Aorta (tissue), 5 donors: ENCODE measurements at places on chromosomes 5 and 9. TPM values are rescaled to one million over a fixed set of nuclear protein-coding genes. Genes with fewer than 3 reads are reported as not detected.

DNA sequence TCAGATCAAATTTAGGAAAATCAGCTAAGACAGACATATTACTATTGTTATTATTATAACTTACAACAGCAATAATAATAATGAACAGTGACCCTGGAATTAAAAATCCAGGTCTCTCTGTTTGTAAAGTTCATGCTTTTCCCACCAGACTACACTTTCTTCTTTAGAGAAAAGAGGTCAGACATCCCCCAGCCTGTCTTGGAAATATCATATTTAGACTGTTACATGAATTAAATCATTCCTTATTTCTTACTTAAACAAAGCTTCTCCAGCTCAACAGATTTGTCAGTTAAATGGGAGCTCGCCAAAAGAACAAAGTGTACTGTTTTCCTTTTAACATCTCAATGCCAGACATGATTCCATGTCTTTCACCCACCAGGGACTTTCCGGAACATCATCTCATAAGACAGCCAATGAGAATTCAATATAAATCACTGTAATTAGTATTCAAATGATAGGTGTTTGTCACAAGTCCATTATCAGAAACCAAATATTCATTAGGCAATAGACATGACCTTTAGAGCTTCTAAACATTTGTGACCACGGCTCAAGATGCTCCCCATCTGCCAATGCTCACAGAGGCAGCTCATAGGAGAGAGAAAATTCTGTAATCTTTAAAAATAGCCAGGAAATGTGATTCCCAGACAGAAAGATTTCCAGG lies 351.9 kb downstream of the ENC1 start:
- no peaks in the 10 kb centered on the region for H3K36me3 ChIP-seq
- no peak for DNase-seq
- no peaks in the 10 kb centered on the region for H3K27me3 ChIP-seq
- H3K4me1 ChIP-seq = peaks cover 5% of the 10 kb centered on the region
- no peak overlapping the region for H3K27ac ChIP-seq
- no peak overlapping the region for H3K4me3 ChIP-seq

The RANBP6 gene
- 14.0 TPM for total RNA-seq

DNA sequence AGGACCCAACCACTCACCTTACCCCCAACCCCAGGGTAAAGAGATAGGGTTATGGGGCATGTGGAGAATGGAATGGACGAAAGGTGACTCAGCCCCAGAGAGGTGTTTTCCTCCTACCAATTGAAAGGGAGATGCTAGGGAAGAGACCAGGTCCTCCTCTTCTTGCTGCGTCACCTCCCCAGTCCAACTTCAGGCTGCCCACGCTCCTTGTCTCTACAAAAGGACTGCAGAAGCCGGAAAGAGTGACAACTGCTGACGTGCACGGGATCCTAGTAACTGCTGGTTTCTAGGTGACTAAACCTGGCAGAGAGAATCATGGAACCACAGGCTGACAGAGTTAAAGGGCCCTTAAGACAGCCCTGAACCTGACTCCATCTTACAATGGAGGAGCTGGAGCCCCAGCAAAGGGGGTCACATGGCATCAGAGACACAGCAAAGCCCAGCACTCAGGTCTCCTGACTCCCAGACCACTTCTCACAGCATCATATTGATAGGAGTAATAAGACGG lies 2.2 kb downstream of the GPX3 start:
- DNase-seq = peak; percentile 83
- no peaks in the 10 kb centered on the region for H3K4me1 ChIP-seq
- H3K27ac ChIP-seq = peak overlapping the region; percentile 97
- H3K4me3 ChIP-seq = no peak overlapping the region
- H3K36me3 ChIP-seq = no peaks in the 10 kb centered on the region

- H3K4me3 ChIP-seq = no peak overlapping the region
- DNase-seq = no peak
- no peaks in the 10 kb centered on the region for H3K36me3 ChIP-seq
- H3K27ac ChIP-seq = no peak overlapping the region
These were observed 122.9 kb upstream of the IL12B start for GRCh38 chr5:159453209-159453608.

- no peaks in the 10 kb centered on the region for H3K4me1 ChIP-seq
- peak overlapping the region; percentile 80 for H3K4me3 ChIP-seq
- no peak overlapping the region for H3K27ac ChIP-seq
- DNase-seq = no peak
- no peaks in the 10 kb centered on the region for H3K36me3 ChIP-seq
- H3K27me3 ChIP-seq = no peaks in the 10 kb centered on the region
These were observed 694 bp upstream of the PHPT1 start for GRCh38 chr9:136848393-136849037.

- no peak overlapping the region for H3K4me3 ChIP-seq
- no peaks in the 10 kb centered on the region for H3K4me1 ChIP-seq
- no peak overlapping the region for H3K27ac ChIP-seq
These were observed 39.9 kb downstream of the EDIL3 start for GRCh38 chr5:84344788-84345187.

GRCh38 chr9:129548571-129549135 lies 72.2 kb downstream of the C9orf50 start:
- no peaks in the 10 kb centered on the region for H3K36me3 ChIP-seq
- H3K4me3 ChIP-seq = no peak overlapping the region
- no peaks in the 10 kb centered on the region for H3K27me3 ChIP-seq
- peak overlapping the region; percentile 95 for H3K27ac ChIP-seq
- no peaks in the 10 kb centered on the region for H3K4me1 ChIP-seq

DNA sequence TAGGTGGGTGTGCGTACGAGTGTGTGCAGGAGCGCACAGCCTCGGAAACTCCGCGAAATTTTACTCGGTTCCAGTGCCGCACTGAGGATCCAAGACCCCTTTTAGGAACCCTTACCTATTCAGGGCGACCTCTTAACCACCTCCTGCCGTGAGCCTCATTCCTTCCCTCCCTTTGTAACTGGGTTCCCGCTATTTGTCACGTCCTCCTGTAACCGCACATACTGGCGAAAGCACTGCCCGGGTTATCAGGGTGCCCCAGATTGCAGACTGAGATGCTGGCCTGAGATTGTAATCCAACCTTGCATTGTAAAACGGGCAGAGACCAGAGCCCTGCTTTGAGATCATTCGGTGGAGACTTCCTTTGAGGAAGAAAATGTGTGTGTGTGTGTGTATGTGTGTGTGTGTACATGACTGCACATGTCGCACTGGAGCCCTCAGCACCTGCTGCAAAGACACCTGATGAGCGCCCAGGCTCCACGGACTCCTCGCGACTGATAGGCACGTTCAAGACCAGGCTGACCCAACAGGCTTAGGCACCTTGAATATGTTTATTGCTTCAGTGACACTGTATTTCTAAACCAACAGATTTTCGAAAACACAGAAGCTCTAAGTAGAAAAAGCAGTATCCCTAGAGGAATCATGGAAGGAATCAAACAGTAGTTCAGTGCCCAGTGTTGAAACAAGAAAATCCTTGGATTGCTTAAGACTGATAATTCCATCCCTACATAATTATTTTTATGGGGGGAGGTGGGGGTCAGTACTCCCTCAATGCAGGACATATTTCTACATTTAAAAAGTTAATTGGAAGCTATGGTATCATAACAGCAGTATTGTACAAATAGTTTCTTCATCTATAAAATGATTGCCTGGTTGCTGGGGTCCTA lies 86.5 kb upstream of the TNFAIP8 start:
- DNase-seq = no peak
- no peaks in the 10 kb centered on the region for H3K36me3 ChIP-seq
- peak overlapping the region; percentile 79 for H3K4me3 ChIP-seq
- peak overlapping the region; percentile 47 for H3K27ac ChIP-seq
- H3K4me1 ChIP-seq = peaks cover under 1% of the 10 kb centered on the region

GRCh38 chr5:74582853-74583252 lies 57.7 kb downstream of the ENC1 start:
- no peaks in the 10 kb centered on the region for H3K36me3 ChIP-seq
- H3K27me3 ChIP-seq = no peaks in the 10 kb centered on the region
- DNase-seq = no peak
- H3K4me1 ChIP-seq = no peaks in the 10 kb centered on the region

The ANKRD18B gene
- total RNA-seq = not detected

DNA sequence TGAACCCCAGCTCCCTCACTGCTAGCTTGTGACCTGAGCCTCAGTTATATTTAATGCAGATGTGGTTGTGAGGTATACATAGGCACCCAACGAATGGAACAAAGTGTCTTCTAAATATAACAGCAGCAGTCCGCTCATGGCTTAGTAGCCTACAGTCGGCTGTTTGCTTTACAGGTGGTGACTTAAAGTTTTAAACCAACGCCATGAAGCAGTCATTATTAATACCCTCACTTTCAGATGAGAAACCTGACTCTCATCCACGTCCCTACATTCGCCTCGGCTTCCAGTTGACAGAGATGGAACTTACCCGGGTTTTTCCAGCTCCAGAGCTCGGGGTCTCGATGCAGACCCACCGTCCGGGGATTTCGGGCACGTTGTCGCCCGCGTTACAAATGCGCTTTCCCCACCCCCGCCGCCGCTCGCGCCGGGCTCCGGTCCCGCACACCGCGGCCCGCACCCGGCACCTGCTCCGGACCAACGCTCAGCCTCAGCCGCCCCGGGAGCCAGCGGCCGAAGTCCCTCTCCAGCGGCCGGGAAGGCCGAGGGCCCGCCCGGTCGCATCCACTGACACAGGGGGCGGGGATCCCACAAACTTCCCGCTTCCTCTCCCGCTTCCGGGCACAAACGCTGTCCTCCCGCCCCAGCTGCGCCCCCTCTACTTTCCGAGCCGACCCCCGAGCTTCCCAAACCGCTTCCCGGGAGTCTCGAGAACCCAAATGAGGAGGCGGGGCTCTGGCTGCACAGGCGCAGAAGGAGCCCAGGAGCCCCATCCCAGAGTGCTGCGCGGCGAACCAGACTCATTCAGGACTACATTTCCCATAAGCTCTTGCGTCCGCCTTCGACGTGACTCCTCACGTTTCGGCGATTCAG lies at the start of gene ZNF782:
TSS of gene ZNF782 (minus strand) at position 734 of the 870 bp plus-strand sequence. CDS start 2,553 bp downstream, outside the sequence.
- H3K4me3 ChIP-seq = peak within 1 kb of the TSS; percentile 92
- H3K4me1 ChIP-seq = peaks cover 3% of the 10 kb centered on the region
- no peaks in the 10 kb centered on the region for H3K36me3 ChIP-seq
- H3K27ac ChIP-seq = peak within 1 kb of the TSS; percentile 1
